ENCODE measurements at places on chromosomes 16 and 17.
A peak's percentile ranks its signal among the peaks of the same experiment; 100 is the strongest.

- no peak overlapping the region for H3K4me3 ChIP-seq
- no peaks in the 10 kb centered on the region for H3K27me3 ChIP-seq
- no peaks in the 10 kb centered on the region for H3K4me1 ChIP-seq
- DNase-seq, result no peak
Measured at GRCh38 chr16:26824469-26824868, 242.3 kb upstream of the C16orf82 start.

DNA sequence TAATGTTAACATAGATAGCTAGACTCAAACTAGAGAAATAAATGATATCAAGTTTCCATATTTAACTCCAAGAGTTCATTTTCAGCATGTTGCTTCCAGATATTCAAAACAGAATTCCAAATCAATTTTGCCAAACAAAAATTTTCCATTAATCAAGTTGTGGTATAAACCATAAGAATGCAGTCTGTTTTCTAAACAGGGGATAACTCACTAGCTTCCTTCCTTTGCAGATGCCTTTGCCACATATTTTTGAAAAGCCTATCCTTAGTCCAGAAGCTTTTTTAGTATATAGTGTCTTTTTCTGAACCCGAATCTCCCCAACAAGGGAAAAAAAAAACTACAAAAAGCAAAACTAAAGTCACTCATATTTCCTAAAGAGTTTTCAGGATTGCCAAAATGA lies 61.5 kb downstream of the HELZ start:
- no peaks in the 10 kb centered on the region for H3K4me1 ChIP-seq
- no peak for DNase-seq
- no peak overlapping the region for H3K27ac ChIP-seq
- no peak overlapping the region for H3K4me3 ChIP-seq
- H3K36me3 ChIP-seq, result peaks cover 10% of the 10 kb centered on the region

GRCh38 chr17:77212081-77212832 lies 71.5 kb downstream of the SEC14L1 start:
- no peak for DNase-seq
- no peak overlapping the region for H3K27ac ChIP-seq
- H3K27me3 ChIP-seq, result no peaks in the 10 kb centered on the region
- H3K36me3 ChIP-seq, result peaks cover 56% of the 10 kb centered on the region
- no peaks in the 10 kb centered on the region for H3K4me1 ChIP-seq

DNA sequence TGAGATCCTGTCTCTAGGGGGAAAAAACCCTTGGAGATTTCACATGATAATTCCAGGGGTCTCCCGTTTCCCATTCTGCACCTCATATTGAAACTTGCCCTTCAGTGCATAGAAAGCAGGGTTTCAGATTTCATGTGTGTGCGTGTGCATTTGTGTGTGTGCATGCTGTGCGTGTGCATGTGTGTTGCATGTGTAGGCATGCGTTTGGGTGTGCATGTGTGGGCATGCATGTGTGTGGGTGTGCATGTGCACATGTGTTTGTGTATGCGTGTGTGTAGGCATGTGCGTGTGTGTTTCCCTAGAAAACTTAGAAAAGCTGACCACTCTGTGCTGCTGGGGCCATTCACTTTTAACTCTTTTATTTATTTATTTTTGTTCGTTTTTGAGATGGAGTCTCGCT lies 40.0 kb downstream of the IL21R start:
- H3K4me1 ChIP-seq, result no peaks in the 10 kb centered on the region
- H3K27ac ChIP-seq, result no peak overlapping the region
- peaks cover 40% of the 10 kb centered on the region for H3K36me3 ChIP-seq

GRCh38 chr17:68646626-68647526 lies 45.7 kb upstream of the FAM20A start:
- no peaks in the 10 kb centered on the region for H3K27me3 ChIP-seq
- H3K36me3 ChIP-seq, result no peaks in the 10 kb centered on the region
- DNase-seq, result no peak
- H3K27ac ChIP-seq, result no peak overlapping the region
- no peak overlapping the region for H3K4me3 ChIP-seq
- no peaks in the 10 kb centered on the region for H3K4me1 ChIP-seq

- peaks cover 34% of the 10 kb centered on the region for H3K4me1 ChIP-seq
- no peaks in the 10 kb centered on the region for H3K27me3 ChIP-seq
- no peak for DNase-seq
Measured at GRCh38 chr16:85445779-85446222, 167.3 kb upstream of the GSE1 start.

DNA sequence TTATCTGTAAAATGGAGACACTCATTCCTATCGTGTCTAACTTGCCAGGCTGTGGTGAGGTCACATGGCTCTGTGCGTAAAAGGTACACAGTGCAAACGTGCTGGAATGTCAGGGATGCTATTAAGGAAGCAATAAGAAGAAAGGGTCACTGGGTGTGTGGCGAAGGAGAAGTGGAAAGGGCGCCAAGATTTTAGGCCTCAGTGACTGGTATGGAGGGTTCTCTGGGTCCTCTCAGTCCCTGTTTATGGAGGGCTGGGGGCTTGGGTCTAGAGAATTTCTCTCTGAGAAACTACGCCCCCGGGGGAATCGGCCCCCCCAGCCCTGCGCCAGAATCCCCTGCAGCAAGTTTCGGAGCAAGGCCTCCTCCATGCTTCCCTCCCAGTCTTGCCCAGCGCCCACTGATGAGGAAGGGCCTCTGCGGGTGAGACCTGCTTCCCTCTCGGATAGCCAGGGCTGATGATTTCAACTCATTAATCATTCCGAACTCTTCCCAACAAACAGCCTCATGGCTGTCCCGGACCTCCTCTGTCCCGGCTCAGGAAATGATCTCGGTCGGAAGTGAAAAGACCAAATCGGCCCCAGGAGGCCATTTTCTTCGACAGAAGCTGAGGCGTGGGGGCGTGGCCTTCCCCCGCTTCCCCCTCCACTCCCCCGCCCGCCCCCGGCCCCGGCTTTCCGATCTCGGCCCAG lies 1.2 kb upstream of the HEXIM1 start:
- no peaks in the 10 kb centered on the region for H3K36me3 ChIP-seq
- peaks cover 16% of the 10 kb centered on the region for H3K4me1 ChIP-seq
- peak; percentile 80 for DNase-seq
- H3K27me3 ChIP-seq, result no peaks in the 10 kb centered on the region
- peak overlapping the region; percentile 71 for H3K4me3 ChIP-seq
- peak overlapping the region; percentile 98 for H3K27ac ChIP-seq

DNA sequence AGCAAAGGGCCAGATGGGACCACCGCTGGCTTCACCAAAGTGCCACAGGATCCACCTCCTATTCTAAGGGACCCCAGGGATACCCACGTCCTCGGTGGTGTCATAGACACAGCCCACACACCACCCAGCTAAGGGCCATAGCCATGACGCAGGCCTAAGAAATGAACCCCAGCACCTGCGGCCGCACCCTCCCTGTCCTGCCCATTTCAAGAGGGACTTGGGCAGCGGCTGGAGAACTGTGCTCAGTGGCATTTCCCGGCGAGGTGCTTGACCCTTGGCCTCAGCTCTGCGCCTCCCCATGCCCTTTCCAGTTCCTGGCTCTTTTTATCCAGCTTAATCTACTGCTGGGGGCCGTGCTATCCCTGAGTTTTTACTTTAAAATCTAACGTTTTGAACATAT lies 27.3 kb downstream of the ZNF778 start:
- H3K27ac ChIP-seq, result no peak overlapping the region
- peaks cover 12% of the 10 kb centered on the region for H3K4me1 ChIP-seq
- no peak overlapping the region for H3K4me3 ChIP-seq
- DNase-seq, result no peak
- H3K36me3 ChIP-seq, result no peaks in the 10 kb centered on the region
- H3K27me3 ChIP-seq, result no peaks in the 10 kb centered on the region

Measured in SJCRH30 (cell line).